ENCODE measurements at places on chromosomes 13 and 19.
A peak's percentile ranks its signal among the peaks of the same experiment; 100 is the strongest.

DNA sequence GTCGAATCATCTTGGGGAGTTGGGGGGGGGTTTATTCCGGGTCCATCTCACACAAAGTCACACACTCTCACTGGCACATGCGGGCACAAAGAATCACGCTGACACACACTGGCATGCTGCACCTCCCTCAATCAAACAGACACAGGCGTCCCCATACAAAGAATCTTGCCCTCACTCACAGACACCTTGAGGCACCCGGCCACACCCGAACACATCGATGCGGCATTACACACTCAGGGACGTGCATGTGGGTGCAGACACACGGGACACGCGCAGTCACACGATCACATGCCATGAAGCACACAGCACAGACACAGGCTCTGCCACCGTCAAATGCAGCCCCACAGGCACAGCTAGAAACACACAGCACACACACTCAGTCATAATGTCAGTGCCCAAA, 7.8 kb downstream of the NFIX start:
- DNase-seq: no peak

DNA sequence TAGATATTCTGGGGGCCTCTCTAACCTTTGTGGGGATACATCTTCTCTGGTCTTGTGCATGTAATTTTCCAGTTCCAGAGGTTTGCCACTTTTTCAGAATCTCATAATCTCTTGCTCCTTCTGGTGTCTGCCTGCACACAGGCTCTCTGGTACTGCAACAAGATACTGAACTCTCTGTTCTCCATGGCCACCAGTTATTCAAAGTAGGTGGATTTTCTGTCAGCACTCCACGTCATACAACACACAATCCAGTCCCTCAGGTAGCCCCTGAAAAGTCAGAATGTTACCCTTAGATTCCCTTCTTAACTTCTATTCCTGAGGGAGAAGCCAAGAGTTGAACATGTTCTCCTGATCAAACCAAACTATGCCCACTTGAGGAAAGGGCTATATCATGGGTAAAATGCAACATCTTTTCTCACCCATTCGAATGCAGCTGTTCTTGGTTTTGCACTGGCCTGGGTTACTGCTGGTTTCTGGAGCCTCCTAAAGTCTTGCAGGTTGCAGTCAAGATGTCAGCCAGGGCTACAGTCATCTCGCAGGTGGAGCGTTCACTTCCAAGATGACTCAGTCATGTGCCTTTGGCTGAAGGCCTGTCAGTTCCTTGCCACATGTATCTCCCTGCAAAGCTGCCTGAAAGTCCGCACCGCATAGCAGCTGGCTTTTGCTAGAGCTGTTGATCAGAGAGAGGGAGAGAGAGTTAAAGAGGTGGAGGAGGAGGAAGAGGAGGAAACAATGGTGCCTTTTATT, 57.7 kb upstream of the TUBA3C start:
- DNase-seq: no peak

- DNase-seq: no peak
Observed at GRCh38 chr19:33260628-33261418, 35.2 kb upstream of the SLC7A10 start.

GRCh38 chr19:40192758-40193586, 1.7 kb downstream of the MAP3K10 start:
- no peak for DNase-seq

GRCh38 chr19:46404753-46405468, 8.5 kb downstream of the CCDC8 start:
- DNase-seq: no peak

DNA sequence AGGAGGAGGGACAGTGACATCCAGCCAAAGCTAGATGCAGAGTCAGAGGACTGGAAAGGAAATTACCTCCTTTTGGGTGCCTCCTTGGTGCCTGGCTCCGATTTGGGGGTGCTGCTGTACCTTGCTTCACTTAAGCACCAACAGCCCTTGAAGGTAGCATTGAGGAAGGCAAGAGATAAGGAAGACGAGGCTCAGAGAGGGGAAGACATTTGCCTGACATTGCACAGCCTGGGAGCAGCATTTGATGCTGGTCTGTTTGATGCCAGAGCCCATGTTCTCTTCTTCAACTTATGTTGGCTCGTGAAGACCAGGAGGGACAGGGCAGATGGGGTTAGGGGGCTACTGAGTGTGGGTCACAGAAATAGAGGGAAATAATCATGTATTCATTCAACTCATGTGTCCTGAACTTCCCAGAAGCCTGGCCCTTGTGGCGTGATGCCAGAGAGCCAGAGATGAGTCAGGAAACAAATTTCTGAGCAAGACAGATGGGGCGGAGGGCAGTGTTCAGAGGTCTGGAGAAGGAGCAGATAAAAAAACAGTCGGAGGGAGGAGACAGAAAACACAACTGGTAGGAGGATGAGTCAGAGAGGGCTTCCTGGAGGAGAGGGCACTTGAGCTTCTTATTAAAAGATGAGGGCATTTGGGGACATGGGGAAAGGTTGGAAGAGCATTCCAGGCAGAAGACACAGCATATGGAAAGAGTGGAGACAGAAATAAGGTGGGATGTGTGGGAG, 3.0 kb upstream of the C19orf81 start:
- peak; percentile 70 for DNase-seq

DNA sequence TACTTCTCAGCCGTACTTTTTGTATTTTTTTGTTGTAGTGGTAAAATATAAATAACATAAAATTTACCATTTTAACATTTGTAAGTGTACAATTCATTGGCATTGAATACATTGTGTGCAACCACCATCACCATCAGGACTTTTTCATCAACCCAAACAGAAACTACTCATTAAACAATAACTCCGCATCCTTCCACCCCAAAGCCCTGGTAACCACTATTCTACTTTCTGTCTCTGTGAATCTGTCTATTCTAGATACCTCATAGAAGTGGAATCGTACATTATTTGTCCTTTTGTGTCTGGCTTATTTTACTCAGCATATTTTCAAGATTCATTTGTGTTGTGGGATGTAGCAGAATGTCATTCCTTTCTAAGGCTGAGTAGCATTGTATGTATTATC, 38.5 kb downstream of the USPL1 start:
- DNase-seq: no peak

DNA sequence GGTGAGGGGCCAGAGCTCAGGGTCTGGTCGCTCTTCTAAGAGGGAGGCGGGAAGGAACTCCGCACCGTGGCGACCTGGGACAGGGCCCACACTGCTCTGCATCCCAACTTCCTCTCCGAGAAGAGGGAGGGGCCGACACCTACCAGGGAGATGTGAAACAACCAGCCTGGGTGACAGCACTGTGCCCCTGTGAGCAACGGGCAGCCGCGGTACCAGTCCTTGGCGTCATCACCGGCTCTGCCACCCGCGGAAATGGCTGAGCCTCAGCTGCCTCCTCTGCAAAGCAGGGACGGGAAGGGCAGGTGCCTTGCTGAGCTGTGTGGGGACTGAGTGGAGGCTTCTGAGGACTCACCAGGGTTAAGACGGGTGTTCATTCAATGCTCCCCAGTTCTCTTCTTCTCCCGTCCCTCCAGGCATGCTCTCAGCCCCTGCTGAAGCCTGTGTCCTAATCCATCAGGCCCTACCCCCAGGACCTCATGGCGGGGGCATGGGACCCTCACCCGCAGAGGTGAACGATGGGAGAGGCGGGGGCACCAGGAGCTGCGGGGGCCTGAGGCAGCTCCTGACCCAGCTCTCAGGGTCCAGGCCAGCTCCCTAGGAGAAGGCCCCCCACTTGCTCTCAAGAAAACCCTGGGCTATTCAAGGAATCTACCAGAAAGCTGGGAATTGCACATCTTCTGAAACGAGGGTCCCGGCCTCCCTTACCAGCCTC, 9.3 kb downstream of the ZNF787 start:
- DNase-seq: no peak

DNA sequence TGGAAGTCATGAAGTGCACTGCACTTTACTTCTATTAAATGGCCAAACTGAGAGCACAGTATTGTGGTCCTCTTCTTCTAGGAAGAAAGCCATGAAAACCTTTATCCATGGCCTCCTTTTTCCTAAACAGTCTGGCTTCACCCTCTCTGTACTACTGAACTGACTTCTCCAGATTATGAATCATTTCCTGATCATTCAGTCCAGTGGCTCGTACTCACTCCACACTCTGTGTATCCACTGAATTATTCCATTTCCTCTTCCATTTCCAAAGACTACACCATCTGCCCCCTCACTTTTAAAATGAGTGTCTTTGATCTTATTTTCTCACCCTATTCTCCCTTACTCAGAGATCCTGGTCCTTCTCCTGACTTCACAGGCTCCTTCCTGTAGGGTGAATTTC, 29.7 kb upstream of the FREM2 start:
- DNase-seq: peak; percentile 16

- no peak for DNase-seq
Observed at GRCh38 chr19:45075301-45076028, 813 bp downstream of the ZNF296 start.

GRCh38 chr19:47156861-47157430, 26.3 kb downstream of the SAE1 start:
- DNase-seq: no peak

DNA sequence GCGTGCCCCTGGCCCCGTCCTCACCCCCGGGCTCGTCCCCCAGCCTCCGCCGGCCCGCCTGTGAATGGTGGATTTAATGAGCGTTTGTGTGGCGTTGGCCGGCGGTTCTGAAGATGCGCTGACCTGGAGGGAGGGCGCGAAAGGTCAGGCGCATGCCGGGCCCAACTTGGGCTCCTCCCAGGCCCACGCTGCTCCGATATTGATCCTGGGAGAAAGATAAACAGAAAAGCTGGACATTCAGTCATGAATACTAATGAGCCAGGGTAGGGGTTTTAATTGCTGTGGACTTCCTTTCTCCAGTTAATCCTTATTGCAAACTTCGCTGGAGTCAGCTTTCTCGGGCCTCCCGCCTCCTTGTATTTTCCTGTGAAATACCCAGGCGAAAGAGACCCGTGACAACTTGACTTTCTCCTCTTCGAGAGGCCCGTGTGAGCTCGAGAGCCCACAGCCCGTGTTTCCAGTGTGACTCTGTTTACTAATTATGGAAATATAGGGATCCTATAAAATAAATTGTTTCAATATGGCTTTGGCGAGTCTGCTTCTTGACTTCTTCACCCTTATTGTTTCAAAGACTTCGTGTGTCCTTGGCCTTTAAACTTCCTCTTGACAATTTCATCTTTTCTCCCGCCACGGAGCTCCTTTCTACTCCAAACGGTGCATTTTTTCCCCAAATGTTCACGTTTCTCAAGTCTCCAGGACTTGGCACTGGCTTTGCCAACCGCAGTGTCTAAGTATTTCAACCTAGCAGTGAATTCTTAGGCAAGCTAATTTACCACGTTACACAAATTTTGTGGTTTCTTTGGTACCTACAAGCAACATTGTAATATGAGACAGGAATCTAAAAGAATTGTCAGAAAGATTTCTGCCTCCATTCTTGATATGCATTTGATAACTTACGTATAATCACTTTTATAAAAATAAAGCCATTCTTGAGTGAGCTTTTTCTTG, 10.5 kb downstream of the ZIC2 start:
- no peak for DNase-seq

- DNase-seq: no peak
Observed at GRCh38 chr19:18543814-18544475, 572 bp upstream of the FKBP8 start.

DNA sequence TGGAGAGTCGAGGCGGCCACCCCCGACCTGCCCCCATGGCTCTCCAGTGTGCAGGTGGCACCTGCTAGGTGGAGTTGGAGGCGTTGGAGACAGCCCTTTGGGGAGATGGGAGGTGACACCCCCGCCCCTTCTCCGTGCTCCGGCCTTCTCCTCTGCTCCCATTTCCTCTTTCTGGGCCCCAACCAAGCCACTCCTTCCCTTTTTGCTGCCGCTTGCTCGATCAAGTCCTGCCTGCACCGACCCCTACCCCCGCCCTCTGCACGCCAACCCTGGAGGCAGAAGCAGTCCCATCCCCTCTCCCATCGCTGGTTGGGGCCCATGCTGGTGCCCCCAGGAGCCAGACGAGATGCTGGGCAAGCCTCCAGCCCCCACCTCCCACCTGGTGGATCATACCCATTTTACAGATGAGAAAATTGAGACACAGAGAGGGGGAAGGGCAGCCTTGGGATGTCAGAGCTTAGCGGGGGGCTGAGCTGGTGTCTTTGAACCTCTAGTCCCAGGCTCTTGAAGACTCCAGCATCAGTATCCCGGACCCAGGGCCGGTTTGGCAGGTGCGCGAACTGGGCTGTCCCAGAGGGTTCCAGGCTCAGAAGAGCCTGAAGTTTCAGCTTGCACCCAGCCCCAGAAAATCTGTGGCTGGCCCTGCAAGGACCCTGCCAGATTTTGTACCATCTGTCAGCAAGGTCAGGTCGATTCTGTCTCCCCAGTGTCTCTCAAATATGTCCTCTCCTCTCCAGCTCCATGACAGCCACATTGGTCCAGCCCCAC, 10.3 kb downstream of the GNA15 start:
- no peak for DNase-seq

GRCh38 chr19:55723491-55723890, 14.7 kb downstream of the NLRP9 start:
- DNase-seq: no peak

GRCh38 chr19:7858109-7858770, 15.9 kb downstream of the PRR36 start:
- no peak for DNase-seq

- no peak for DNase-seq
Observed at GRCh38 chr19:531753-532560, at the start of gene CDC34. TSS of gene CDC34 (plus strand) at chr19:531760. CDS start at chr19:531932, 172 bp downstream.

- no peak for DNase-seq
Observed at GRCh38 chr13:41942462-41943094, 18.3 kb downstream of the VWA8 start.

GRCh38 chr13:43285933-43286597, 262.7 kb downstream of the DNAJC15 start:
- DNase-seq: no peak

DNA sequence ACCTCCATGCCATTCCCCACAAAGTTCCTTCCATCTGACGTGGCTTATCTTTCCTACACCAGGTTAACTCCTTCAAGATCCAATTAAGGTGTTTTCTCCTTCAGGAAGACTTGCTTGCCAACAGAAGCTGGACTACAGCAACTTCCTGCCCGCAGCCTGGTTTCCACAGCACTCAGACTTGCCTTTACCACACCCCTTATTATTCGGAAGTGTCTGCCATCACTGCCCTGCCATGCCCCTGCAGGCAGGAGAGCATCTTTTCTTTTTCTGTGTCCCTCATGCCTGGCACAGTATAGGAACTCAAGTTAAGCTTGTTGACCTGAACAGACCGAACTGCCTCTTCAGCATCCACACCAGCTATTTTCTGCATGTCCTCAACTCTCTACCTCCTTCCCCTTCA, 168.0 kb downstream of the FOXO1 start:
- no peak for DNase-seq

Data from HS-5 (cell line).